ENCODE measurements at places on chromosomes 3 and 15.

DNA sequence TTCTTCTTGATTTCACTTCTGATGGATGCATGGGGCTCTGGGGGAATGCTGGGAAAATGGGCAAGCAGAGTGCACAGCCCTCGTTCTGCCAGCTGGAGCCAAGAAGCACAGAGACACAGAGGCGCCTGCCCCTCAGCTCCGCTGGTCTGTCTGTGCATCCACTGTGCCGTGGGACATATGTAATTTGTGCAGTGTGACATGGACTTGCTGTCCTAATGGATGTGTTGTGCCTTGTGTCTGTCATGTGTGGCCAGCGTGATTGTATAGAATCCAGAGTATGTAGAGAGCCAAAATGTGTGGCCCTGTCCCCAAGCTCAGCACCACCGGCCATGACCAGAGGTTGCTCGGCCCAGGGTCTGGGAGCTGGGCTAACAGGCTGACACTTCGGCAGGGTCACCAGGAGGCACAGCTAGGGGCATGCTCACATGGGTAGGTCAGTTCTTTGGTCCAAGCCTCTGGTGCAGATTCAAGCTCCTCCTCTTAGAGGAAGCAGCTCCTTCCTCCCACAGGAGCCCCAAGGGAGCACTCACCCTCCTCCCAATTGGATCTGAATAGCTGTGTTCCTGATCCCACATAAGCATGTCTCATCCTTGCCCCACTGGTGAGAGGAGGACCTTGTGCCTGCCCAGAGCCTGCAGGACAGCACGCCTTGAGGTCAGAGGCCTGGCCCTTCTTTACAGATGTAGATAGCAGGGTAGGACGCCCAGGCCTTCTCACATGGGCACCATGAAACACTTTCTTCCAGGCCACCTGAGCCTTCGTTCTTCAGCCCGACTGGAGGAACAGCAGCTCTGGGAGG is 100.8 kb upstream of the ABHD17C start:
- DNase-seq: no peak

- no peak for DNase-seq
Observed at GRCh38 chr3:31671976-31672375, 139.3 kb downstream of the STT3B start.

- DNase-seq: no peak
Observed at GRCh38 chr3:178671377-178671776, 135.1 kb downstream of the KCNMB2 start.

- DNase-seq: no peak
Observed at GRCh38 chr15:61062268-61062861, 166.7 kb downstream of the RORA start.

GRCh38 chr3:182999767-183000166 is 19.4 kb upstream of the DCUN1D1 start:
- DNase-seq: no peak

DNA sequence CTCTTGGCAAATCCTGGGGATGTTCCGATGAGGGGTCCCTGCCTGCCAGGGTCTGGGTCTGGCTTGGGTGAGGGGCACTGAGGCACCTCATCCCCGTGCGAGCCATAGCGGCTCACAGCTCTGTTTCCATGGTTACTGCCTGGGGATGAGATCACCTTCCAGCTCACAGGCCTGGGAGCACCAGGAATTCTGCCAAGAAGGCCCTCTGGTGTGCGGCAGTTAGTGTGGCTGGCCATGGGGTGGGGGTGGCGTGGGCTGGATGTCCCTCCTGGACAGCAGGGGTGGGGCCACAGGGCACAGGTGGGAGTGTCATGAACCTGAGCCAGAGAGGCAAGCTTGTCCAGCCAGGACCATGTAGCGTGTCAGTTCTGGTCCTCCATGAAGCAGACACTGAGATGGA is 22.1 kb upstream of the PRR23E start:
- DNase-seq: no peak

DNA sequence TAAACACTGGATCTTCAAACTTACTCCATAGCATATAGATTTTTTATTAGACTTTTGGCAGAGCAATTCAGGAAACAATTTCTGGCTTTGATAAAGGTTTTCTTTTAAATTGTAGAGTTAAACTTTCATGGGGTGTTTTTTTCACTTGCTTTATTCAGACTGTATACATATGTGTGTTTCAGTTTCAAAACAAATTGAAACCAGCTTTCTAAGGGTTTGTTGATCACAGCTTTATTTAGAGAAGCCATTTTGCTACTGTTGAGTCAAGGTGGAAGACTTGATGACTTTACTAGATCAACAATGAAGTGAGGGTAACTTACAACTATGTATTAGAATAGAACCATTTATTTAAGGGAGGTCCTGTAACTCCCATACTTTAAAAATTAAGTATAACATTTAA is 6.2 kb downstream of the UBE2E1 start:
- DNase-seq: no peak

- no peak for DNase-seq
Observed at GRCh38 chr3:15390460-15390859, 36.9 kb downstream of the METTL6 start.
